ENCODE measurements at places on chromosomes 1 and 21.

DNA sequence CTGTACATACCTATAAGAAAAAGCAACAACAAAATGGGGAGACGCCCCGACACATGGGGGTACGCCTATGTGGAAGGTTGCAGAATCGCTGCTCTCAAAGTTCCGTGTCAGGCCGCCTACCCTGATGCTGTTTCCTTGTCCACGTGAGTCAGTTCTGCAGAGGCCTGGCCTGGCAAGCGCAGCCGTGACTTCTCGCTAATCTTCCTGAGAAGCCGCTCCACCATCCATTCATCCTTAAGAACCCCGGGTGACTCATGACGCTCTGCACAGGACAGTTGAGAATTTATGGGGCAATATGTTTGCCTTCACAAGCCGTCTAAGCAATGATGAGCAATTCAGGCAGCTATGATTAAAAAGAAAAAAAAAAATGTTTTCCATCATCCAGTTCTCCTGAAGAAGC is 122.3 kb upstream of the TMPRSS2 start:
- no peak for DNase-seq

DNA sequence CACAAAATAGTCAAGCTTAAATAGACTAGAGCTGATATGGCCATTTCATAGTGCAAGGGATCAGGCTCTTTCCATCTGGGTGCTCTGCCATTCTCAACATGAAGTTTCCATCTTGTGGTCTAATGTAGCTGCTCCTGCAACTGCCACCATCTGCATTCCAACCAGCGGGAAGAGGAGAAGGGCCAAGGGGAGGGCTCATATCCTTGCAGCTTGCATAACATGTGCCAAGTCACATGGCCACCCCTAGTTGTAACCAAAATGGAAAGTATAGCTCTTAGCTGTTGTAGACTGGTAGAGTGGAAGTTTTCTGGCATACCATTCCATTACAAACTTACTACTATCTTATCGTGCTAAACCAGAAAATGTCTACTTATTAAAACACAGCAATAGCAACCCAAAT is 38.9 kb upstream of the IVNS1ABP start:
- DNase-seq: no peak

GRCh38 chr1:52164604-52165003 is 22.7 kb downstream of the ZFYVE9 start:
- DNase-seq: no peak

DNA sequence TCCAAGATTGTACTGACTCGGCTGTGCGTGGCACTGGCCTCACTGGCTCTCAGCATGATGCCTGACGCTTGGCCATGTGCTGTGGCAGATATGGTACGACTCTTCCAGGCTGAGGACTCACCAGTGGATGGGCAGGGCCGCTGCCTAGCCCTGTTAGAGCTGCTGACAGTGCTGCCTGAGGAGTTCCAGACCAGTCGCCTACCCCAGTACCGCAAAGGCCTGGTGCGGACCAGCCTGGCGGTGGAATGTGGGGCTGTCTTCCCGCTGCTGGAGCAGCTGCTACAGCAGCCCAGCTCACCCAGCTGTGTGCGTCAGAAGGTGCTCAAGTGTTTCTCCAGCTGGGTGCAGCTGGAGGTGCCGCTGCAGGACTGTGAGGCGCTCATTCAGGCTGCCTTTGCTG is 2.9 kb downstream of the IPO13 start:
- no peak for DNase-seq

- no peak for DNase-seq
These were observed 28.9 kb downstream of the PBX1 start for GRCh38 chr1:164587617-164588501.

Data from GM12892 (cell line).